ENCODE measurements at places on chromosomes 11 and 22.

DNA sequence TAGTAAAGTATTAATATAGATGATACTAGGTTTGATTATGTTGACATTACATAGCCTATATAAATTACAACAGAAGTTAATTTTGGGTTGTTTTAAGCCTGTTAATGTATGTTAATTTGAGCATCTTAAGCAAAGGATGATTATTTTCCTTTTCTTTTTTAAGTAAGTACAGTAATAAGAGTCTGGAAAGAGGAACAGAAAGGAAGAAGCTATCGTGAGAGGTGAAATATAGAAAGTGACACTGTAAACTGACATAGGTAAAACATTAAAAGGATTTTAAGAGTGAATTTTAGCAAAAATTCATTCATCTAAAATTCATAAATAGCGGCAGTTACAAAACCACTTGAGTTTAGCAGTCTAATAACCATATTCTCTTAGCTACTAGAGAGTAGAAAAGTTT lies 45.5 kb downstream of the FAR1 start:
- DNase-seq, result no peak

DNA sequence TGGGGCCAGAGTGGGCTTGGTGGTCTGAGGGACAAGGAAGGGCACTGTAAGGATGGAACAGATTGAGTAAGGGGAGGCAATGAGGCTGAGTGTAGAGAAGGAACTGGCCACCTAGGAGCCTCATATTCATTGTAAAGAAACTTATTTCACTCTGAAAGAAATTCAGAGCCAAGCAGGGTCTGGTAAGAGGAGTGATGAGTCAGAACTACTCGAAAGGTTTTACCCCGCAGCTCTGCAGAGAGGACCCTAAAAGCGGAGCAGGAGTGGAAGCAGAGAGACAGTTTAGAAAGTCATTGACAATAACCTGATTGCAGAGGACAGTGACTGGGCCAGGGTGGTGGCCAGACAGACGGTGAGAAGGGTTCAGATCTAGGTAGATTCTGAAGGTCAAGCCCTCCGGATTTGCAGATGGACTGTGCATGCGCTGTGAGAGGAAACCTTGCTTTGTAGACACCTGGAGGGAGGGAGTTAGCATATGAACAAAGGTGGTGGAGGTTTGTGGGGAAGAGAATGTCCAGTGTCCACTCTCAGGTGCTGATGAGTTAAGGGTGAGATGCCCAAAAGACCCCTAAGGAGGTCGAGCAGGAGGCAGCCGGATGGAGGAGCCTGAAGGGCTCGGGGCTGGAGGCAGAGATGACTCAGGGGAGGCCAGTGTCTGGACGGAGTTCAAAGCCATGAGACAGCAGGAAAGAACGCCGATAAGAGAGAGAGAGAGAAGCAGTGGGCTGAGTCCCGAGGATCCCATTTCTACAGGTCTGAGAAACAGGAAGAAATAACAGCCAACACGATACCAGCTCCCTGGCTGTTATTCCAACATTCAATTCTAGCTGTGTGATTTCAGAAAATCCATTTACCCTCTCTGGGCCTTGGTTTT lies 546.0 kb downstream of the BRD1 start:
- DNase-seq, result no peak

GRCh38 chr11:104333977-104334376 lies 170.0 kb upstream of the PDGFD start:
- DNase-seq, result no peak

DNA sequence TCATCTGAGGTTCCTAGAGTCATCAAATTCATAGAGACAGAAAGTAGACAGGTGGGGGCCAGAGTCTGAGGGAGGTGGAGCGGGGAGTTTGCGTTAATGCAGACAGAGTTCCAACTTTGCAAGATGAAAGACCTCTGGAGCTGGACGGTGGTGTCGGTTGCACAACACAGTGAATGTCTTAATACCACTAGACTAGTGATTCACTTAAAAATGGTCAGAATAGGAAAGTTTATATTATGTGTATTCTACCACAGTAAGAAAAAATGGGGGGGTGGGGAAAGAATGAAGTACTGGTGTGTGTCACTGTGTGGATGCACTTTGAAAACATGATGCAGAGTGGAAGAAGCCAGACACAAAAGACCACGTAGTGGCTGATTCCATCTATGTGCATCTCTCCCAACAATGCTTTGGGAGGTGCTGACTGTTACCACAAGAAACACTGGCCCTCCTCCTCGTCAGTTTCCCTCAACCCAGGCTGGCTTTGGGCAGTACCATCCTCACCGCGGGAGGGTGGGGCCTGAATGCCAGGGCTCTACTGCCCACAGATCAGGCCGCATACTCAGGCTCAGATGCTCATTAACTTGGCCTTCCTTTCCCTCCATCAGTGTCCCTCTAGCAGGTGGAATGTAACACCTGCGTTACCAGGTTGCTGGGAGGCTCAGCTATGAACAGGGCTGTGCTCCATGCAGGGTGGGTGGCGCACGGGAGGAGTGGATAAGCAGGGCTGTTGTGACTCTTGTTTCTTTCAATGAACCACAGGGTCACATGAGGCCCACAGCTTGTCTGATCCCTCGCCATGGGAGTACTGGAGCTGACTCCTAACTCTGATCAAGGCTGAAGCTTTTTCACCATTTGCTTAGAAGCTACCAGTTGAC lies 297.0 kb downstream of the CTTN start:
- no peak for DNase-seq

DNA sequence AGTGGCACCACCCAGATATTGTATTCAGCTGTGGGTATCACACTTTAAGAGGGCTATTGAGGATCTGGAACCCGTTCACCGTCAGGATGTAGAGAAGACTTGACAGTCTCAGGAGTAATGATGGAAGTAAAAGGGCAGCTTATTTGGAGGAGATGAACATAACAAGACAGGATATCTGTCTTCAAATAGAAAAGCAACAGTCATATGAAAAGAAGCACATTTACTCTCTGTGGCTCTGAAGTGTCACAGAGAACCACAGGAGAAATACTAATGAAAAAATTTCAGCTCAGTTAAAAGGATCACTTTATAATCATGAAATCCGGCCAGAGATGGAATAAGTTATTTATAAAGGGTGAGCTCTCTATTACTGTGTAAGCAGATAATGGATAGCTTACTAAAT lies 200.8 kb downstream of the FAM76B start:
- DNase-seq, result no peak

GRCh38 chr11:56817661-56818060 lies 69.2 kb upstream of the OR9G4 start:
- DNase-seq, result no peak

DNA sequence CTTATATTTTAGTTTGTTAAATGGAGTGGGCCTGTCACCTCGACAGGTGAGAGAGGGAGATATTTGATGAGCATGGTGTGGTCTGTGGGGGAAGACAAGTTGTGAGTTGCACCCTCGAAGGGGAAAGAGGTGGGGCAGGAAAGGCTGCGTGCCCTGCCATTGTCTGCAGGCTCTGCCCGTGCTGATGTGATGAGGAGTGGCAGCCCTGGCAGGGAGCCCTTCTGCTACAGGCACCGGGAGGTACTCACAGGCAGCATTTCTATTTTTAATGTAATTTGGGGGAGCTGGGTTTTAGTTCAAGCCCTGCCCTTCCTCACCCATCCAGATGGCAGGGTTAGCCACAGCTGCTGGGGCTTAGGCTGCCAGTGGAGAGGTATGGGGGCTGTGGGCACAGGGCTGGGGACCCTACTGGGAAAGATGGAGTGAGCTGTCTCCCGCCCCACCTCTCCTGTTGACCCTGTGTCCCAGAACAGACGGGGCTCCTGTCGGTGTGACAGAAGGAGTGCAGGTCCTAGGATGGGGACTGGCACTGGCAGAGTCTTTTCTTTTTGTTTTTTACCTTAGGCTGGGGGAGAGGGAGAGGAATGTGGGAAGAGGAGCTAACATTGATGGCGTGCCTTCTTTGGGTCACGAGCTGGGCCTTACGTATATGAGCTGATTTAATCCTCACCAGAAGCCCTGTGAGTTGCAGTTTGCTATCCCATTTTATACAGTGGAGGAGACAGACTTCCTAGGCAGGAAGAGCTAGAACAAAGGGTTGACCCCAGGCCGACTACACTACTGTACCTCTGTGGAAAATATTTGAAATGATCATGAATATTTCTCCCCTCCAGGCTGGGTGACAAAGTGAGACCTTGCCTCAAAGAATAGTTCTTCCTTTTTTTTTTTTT lies 51.6 kb downstream of the CEP164 start:
- DNase-seq, result no peak

GRCh38 chr11:30852645-30853044 lies 266.5 kb upstream of the MPPED2 start:
- DNase-seq, result no peak

- DNase-seq, result no peak
Observed at GRCh38 chr11:34501949-34502348, 11.6 kb downstream of the ELF5 start.

DNA sequence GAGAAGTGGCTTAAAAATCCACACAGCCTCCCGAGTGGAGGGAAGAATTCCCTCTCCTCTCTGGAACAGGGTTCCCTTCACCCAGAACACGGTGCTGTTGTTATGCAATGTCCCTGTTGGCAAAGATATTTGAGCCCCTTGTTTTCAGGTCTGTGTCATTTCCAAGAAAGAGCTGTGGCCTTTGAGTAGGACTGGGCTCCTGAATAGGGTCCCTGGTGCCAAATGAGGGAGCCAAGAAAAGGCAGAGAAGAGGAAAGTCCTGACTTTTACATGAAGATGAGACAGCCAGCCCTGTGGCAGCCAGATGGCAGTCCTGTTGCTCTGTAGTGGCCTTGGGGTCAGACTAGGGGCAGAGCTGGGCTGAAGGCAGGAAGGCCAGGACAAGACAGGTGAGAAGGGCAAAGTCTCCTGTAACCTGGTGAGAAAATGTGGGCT lies 51.2 kb upstream of the ELF5 start:
- no peak for DNase-seq

DNA sequence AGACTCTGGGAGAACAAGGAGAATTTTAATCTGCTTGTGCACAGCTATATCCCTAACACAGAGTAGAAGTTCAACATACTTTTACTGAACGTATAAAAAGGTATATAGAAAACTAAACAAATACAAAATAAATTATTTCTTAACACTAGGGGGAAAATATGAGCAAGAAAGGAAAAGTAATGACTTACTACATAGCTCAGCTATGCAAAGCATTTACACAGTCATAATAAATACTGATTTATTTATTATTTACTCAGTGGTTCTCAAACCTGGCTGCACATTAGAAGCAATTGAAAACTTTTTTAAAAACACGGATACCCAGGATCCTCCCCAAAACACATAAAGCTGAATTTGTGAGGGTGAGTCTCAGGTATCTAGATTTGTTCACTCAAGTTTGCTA lies 182.5 kb downstream of the TTC28 start:
- no peak for DNase-seq

- no peak for DNase-seq
Observed at GRCh38 chr11:101169944-101170343, 40.3 kb upstream of the PGR start.

DNA sequence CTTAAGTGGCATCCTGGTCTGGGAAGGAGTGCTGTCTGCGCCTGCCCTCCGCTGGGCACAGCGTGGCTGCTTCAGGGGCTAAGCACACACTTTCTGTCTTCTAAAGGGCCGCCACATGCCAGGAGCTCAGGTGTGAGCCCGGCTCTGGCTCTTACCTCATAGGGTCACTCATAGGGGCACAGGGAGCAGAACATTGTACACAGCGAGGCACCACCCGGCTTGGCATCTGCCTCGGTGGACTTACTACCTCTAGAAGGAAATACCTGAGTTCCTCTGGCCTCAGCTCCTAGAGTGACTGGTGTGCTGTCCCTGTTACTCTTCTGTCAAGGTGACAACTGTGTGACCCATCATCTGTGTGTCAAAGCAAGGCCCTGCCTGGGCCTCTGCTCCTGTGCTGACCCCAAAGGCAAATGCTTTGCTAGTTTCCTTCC lies 13.4 kb downstream of the NEAT1 start:
- no peak for DNase-seq

DNA sequence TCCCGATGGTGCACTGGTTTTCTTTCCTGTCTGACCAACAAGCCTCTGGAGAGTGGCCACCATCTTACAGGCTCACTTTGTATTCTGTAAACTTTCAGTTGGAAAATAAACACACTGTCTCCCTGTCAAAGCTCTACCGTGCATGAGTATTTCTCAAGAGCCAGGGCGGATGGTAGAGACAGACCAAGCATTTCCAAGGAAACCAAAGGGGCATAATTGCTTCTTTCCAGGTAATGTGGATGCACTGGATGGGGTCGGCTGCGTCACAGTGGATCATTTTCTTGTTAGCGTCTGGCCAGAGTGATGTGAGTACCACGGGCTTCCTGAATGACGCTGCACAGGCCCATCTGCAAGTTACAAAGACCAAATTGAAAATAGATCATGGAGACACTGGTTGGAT lies 5.1 kb upstream of the SEZ6L start:
- no peak for DNase-seq

GRCh38 chr11:73205661-73206343 lies 12.3 kb upstream of the P2RY2 start:
- no peak for DNase-seq

DNA sequence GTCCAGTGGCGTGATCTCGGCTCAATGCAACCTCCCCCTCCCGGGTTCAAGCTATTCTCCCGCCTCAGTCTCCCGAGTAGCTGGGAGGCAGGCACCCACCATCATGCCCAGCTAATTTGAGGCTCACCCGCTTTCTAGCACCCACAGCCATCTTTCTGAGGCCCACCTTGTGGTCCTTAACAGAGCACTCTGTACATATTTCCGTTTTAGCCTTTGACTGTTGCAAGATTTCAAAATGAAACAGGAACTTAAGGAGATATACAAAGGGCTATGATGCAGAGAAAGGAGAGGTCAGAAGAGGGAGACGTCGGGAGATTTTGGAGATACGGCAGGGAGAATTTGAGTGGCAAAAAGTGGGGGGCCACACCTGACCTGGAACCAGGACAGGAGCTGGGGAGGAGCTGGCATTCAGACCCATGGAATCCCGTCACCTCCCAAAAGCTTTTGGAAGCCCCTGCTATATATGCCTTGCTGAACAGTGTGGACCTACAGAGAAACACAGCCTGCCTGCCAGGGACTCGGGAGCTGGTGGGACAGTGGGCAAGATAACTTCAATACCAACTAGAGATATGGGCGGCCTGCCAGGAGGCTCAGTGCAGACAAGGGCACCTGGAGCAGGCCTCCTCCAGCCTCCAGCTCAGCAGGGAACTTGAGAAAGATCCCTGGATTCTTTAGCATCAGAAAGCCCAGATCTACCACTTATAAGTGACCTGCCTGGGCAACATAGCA lies 8.0 kb upstream of the CLCF1 start:
- no peak for DNase-seq

DNA sequence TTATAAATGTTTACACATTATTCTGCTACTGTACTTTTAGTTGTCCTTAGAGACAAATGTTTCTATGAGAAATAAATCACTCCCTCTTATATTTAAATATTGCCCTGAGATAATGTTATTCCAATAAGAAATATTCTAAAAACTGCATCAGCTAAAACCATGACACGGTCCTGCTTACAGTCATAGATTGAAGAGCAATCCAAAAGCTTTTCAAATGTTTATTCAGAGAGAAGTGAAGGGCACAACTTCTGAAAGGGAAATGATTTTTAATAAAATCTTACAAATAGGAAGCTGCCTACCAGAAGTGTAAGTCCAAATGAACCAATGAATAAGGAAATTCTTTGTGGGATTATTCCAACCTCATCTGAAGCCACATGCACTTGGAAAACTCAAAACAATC lies 49.2 kb downstream of the STK33 start:
- no peak for DNase-seq
